AG04449 (cell line): ENCODE measurements at places on chromosomes 5 and 9.

- DNase-seq, result no peak
Observed at GRCh38 chr5:56522960-56523359, 289.8 kb upstream of the ANKRD55 start.

GRCh38 chr5:155480731-155481131 is 467.2 kb downstream of the KIF4B start:
- DNase-seq, result no peak

GRCh38 chr5:132414634-132415378 is 45.3 kb downstream of the SLC22A5 start:
- no peak for DNase-seq

GRCh38 chr5:76683816-76684731 is 31.9 kb upstream of the F2R start:
- DNase-seq, result no peak

DNA sequence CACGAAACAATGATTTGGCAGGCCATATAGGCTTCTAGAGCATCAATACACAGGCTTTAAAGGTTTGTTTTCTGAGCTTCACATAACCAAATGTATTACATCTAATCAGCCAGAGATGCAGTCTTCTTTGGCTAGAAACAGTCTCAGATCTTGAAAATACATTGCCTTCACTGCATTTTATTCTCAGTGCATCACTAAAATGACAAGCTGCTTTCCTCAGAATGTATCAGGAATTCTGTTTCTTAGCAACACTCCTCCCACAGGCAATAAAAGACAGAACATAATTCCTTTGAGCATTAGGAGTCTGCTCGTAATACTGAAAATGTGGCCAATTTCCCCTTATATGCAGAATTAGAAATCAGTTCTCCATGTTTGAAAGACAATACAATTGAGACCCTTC is 36.9 kb downstream of the FEM1C start:
- peak; percentile 50 for DNase-seq

GRCh38 chr9:5988265-5988664 is 27.2 kb downstream of the RANBP6 start:
- DNase-seq, result no peak

GRCh38 chr9:126536841-126537465 is 76.8 kb upstream of the LMX1B start:
- DNase-seq, result no peak

DNA sequence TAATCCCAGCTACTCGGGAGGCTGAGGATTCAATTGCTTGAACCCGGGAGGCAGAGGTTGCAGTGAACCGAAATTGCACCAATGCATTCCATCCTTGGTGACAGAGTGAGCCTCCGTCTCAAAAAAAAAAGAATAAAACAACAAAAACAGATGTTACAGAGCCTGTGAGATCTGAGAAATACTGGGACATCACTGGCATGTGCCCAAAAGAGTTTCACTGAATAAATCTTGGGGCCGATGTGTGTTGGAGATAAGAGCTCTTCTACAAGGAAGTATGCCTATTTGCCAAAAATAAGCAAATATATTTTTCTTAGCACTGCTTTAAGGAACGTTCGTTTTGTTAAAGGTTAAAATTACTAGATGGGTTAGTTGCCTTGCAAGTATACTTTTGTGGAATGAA is 55.1 kb downstream of the KIAA1958 start:
- no peak for DNase-seq
